ENCODE measurements at places on chromosomes 6 and 20. TPM values are rescaled to one million over a fixed set of nuclear protein-coding genes. Genes with fewer than 3 reads are reported as not detected.

UNC93A gene
- polyA plus RNA-seq: 15.2 TPM

UST gene
- 8.2 TPM for polyA plus RNA-seq

RIPPLY2 gene
- not detected for polyA plus RNA-seq

IL20RA gene
- 1.6 TPM for polyA plus RNA-seq

CAGE1 gene
- 0.10 TPM for polyA plus RNA-seq

CNKSR3 gene
- polyA plus RNA-seq: 62.0 TPM

MC3R gene
- not detected for polyA plus RNA-seq

ABCC10 gene
- 28.9 TPM for polyA plus RNA-seq

PLCB4 gene
- polyA plus RNA-seq: 15.1 TPM

GRM1 gene
- polyA plus RNA-seq: 0.34 TPM

LCA5 gene
- 10.7 TPM for polyA plus RNA-seq

CST8 gene
- not detected for polyA plus RNA-seq

PTK6 gene
- 1.2 TPM for polyA plus RNA-seq

OR2B6 gene
- polyA plus RNA-seq: not detected

HTR1B gene
- 0.21 TPM for polyA plus RNA-seq

XKR7 gene
- 0.58 TPM for polyA plus RNA-seq

RBM24 gene
- polyA plus RNA-seq: 1.2 TPM

RUNX2 gene
- 2.7 TPM for polyA plus RNA-seq

ARFGEF3 gene
- polyA plus RNA-seq: 6.6 TPM

FABP7 gene
- polyA plus RNA-seq: 0.73 TPM

GPR6 gene
- polyA plus RNA-seq: not detected

CALHM4 gene
- polyA plus RNA-seq: 1.1 TPM

STMND1 gene
- polyA plus RNA-seq: 0.49 TPM

BPIFA1 gene
- not detected for polyA plus RNA-seq

SLC16A10 gene
- 33.8 TPM for polyA plus RNA-seq

LAMP5 gene
- 6.2 TPM for polyA plus RNA-seq

GATA5 gene
- 11.0 TPM for polyA plus RNA-seq

CPNE5 gene
- polyA plus RNA-seq: 12.6 TPM

PNPLA1 gene
- polyA plus RNA-seq: 1.7 TPM

FOXS1 gene
- polyA plus RNA-seq: 8.0 TPM

LY6G6D gene
- not detected for polyA plus RNA-seq

ZNF391 gene
- 14.6 TPM for polyA plus RNA-seq

SOX18 gene
- 8.0 TPM for polyA plus RNA-seq

RSPH4A gene
- polyA plus RNA-seq: 2.8 TPM

SLC22A2 gene
- polyA plus RNA-seq: 10.8 TPM

ALDH8A1 gene
- polyA plus RNA-seq: 28.0 TPM

BANF2 gene
- not detected for polyA plus RNA-seq

FOXC1 gene
- polyA plus RNA-seq: 76.7 TPM

RALGAPA2 gene
- polyA plus RNA-seq: 16.4 TPM

SULF2 gene
- polyA plus RNA-seq: 67.5 TPM

IP6K3 gene
- 0.83 TPM for polyA plus RNA-seq

MYMX gene
- 0.83 TPM for polyA plus RNA-seq

MAP7 gene
- 39.1 TPM for polyA plus RNA-seq

TRIM15 gene
- 0.53 TPM for polyA plus RNA-seq
